Activated naive CD4-positive, alpha-beta T cell treated with anti-CD3 and anti-CD28 coated beads, Interleukin-2, amount 50 U/mL, for 16 hours (primary cell): ENCODE measurements at places on chromosomes 7 and 10.

GRCh38 chr10:119713744-119714483 is 11.9 kb upstream of the INPP5F start:
- no peak for DNase-seq

DNA sequence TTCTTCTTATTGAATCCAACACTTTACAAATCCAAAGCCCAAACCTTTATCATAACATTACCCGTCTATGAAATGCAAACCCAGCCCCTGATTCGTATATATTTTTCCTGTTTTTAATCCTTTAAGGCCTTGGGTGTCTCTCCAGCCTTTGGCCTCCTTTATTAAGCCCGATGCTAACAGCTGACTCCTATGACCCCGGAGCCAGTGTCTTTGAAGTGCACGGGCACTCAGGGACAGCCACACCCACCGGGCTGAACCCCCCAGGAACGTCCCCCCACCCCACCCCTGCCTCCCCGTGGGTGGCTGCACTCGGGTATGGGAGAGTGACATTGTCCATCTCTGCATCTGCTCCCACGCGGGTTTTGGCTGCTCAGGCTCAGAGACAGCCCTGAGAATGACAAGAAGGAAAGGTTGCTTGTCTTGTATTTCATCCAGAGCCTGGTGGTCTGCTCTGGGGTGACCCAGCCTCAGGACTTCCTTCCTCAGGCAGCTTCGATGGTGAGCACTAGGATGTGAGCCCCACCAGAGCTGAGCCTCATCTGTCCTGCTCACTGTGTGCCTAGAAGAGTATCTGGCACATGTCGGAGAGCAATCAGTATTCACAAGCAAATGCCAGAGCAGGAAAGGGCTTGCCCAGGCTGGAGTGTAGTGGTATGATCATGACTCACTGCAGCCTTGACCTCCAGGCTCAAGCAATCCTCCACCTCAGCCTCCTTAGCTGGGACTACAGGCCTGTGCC is 210.4 kb downstream of the SKIDA1 start:
- DNase-seq: no peak

- DNase-seq: no peak
Measured at GRCh38 chr7:116528008-116528789, 3.4 kb downstream of the CAV1 start.

DNA sequence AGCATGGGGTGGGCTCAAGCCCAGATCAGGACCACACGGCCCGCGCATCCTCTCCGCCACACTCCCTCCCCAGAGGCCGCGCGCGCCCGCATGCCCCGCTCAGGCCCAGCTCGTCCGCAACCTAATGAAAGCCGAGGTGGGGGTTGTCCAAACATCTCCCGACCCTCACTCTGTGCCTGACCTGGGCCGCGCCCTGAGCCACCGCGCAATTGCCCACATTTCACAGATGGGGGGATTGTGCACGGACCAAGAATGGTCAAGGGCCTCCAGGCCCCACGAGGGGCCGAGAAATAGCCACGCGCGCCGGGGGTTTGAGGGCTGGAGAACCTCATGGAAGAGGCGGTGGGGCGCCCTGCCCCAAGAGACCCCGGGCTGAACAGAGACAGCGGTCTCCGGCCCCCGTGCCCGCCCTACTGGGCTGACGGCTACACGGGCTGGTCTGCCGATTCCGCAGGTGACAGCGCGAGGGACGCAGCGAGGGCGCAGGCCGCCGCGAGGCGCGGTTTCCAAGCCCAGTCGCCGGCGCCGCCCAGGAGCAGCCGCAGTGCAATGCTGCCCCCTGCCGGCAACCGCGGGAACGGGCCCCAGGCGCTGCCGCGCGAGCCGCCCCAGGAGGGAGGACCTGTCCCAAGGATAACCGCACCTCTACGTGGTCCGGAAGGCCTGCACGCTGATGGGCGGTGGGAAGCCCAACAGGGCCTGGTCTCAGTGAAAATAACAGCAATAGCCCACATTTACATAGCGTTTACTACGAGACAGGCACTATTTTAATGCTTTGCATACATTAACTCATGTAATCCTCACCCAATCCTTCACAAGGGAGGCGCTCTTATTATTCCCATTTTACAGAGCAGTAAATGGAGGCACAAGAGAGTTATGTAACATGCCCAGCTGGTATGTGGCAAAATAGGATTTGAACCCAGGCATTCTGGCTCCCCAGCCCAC is 10.5 kb upstream of the GRID1 start:
- peak; percentile 83 for DNase-seq

GRCh38 chr7:104967595-104967994 is 46.4 kb upstream of the KMT2E start:
- DNase-seq: no peak

- DNase-seq: no peak
Measured at GRCh38 chr10:28594406-28594805, 61.5 kb downstream of the WAC start.

DNA sequence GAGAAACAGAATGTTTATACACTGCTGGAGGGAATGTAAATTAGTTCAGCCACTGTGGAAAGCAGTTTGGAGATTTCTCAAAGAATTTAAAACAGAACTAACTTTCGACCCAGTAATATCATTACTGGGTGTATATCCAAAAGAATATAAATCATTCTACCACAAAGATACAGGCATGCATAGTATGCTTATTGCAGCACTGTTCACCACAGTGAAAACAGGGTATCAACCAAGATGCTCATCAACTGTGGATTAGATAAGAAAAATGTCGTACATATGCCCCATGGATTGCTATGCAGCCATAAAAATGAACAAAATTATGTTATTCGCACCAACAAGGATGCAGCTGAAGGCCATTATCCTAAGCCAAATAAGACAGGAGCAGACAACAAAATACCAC is 343.1 kb upstream of the KCND2 start:
- no peak for DNase-seq

DNA sequence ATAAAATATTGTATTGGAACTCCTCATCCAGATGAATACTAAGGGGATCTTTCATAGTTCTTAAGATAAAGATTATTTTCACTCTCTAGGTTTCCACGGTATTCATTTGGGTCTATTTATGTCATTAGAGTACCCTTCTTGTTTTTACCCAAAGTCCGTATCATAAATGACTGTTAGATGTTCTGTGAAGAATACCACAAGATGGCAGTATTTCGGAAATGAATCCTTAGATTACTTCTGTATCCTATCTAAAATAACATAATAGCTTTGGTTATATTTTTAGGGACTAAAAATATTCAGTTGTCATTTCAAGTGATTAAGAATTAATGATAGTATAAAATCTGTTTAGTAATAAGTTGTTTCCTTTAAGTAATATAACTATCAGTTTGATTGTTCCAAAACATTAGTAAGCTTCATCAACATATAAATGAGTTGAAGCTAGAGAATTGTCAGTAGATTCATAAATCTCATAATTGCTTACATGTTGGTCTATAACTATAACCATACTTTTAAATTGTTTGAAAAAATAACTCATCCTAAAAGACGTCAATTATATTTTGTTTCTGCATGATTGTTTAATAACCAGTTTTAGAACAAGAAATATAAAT is 337.5 kb upstream of the KCND2 start:
- DNase-seq: no peak

DNA sequence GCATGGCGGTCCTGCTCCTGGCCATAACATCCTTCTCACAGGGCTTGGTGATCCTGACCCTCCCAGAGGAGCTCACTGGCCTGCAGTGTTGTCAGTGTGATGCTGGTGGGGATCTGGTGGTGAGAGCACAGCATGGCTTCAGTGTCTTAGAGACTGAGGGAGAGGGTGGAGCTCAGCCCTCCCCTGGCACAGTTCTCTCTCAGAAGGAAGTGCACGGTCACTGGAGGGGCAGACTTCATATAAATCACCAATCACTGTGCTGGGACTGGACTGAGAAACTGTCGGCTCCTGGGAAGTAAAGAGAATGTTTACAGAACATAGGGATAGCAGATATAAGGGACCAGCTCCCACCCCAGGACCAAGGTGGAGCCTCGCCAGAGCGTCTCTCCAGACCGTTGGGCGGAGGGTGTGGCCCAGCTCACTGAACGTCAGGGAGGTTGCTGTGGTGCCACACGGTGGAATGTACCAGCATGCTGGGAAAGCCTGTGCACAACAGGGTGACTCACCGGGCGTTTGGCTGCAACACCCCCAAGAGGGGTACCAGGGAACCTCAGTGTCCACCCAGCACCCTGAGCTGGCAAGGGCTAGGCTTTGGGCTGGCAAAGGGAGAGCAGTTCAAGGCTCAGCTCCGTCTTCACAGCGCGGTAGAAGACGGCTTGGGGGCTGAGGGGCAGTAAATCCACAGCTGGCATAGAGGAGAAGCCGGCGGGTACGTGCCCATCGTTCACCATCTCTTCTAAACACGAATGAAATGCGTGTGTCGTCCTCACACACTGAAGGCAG is 8.8 kb upstream of the GET4 start:
- no peak for DNase-seq

DNA sequence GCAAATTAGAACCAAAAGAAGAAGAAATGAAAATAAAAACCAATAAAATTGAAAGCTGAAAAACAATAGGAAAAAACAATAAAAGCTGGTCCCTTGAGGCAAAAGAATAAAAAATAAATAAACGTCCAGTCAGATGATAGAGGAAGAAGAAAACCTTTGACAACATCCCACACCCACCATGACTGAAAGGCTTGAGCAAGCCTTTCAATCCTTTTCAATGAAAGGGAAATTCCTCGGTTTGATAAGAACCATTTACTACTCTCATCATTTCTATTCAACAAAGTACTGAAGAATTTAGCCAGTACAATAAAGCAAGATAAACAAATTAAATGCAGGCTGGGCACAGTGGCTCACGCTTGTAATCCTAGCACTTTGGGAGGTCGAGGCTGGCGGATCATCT is 3.8 kb downstream of the SLC25A40 start:
- no peak for DNase-seq

GRCh38 chr7:38016567-38016966 is 96.1 kb downstream of the EPDR1 start:
- no peak for DNase-seq

- DNase-seq: no peak
Measured at GRCh38 chr7:102400360-102400759, 4.2 kb downstream of the PRKRIP1 start.

DNA sequence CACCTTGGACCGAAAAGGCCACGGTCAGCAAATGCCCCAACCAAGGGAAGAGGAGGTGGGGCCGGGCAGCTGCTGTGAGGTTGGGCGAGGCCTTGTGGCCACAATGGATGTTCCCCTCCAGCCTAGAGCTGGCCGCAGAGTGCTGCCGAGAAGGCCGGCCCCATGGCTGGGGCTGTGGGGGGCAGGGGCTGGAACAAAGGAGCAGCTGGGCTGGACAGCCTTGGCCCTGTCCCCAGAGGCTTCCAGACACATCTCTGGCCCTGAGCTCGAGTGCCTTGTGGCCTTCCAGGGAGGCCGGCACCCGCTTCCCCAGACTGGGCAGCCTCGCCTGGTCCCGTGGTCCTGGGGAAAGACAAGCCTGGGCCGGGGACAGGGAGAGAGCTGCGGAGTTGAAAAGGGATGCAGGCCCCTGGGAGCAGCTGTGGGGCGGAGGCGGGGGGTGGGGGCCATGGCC is 88.0 kb downstream of the PDGFA start:
- no peak for DNase-seq

- no peak for DNase-seq
Measured at GRCh38 chr7:151505433-151505832, 14.3 kb downstream of the RHEB start.

DNA sequence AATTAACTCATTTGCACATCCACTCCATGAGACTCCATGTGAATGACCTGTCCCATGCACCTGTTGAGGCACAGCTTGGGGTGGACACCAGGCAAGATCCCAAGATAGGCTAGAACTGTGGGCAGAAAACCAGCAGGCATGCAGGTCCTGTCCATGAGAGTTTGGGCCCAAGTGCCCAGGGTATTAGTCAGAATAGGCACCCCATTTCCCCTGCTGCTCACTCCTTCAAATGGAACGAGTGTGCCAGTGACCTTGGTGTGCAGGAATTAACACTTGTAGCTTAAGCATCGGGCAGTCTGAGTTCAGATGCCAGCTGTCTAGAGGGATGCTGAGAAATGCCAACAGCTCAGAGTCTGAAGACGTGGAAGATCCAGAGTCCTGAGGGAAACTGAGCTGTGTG is 254.1 kb upstream of the GLI3 start:
- DNase-seq: no peak

GRCh38 chr10:59279991-59280505 is 82.3 kb downstream of the FAM13C start:
- no peak for DNase-seq

GRCh38 chr10:8058274-8059111 is 4.0 kb downstream of the GATA3 start:
- DNase-seq: no peak

- no peak for DNase-seq
Measured at GRCh38 chr7:70063371-70063770, 465.1 kb downstream of the AUTS2 start.

GRCh38 chr7:22591271-22591670 is 91.3 kb upstream of the STEAP1B start:
- no peak for DNase-seq

DNA sequence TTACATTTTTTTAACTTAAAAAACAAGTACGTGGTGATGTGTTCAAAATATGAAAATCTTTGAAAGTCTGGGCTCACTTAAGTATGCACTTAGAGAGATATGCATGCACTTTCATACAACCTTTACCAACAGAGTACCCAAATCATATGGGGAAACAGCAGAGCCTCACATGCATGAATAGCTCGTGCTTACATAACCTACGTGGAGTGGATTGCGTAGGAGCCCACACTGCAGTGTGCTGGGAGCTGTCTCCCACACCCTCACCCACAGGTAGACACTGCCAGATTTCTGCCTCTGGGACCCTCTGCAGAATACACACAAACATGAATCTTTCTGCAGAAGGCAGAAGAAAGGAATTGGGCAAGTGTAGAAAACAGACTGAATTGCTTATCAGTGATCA is 581 bp downstream of the CLCN1 start:
- no peak for DNase-seq

GRCh38 chr7:40655426-40655825 is 520.6 kb downstream of the SUGCT start:
- no peak for DNase-seq

DNA sequence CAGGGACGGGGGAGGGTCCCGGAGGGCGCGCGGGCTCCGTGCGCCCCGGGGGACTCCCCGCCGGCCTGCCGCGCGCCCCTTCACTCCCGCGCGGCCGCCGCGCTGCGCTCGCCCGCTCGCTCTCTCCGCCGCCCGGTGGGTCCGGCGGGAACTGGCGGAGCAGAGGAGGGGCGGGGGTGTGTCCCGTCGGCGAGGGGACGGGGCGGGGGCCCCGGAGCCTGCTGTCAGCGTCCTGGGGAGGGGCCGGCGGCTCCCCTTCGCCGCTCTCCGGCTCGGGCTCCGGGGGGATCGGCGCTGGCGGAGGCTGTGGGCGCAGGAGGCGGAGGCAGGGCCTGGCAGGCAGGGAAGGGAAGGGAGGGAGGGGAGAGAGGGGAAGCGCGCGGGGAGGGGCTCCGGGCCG is at the start of gene SH3PXD2A:
Gene SH3PXD2A (minus strand): TSS at position 153 of the 400 bp plus-strand sequence. CDS start 310 bp downstream, outside the sequence.
- peak; percentile 28 for DNase-seq

- DNase-seq: no peak
Measured at GRCh38 chr10:34171957-34172527, 643.1 kb downstream of the PARD3 start.

- no peak for DNase-seq
Measured at GRCh38 chr7:94311515-94311914, 83.2 kb upstream of the COL1A2 start.
